Left lung (tissue), 14 donors: ENCODE measurements at places on chromosomes 13 and 19. TPM values are rescaled to one million over a fixed set of nuclear protein-coding genes. Genes with fewer than 3 reads are reported as not detected.
A peak's percentile ranks its signal among the peaks of the same experiment; 100 is the strongest.

DNA sequence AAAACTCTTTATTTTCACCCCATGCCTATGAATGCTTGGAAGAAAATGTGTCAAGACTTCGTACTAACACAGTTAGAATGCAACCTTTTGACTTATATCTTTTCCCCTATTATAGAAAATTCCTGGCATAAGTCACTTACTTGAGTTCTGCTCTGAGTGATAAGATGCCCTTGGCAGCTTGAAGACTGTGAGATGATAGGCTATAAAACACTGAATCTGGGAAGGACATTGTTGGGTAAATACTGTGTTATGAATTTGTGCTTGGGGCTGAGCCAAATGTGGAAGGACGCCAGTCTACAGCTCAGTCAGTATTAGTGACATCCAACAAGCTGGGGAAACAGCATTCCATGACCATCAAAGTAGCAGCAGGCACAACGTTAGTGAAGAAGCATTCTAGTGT lies 368.0 kb upstream of the SGCG start:
- no peaks in the 10 kb centered on the region for H3K4me1 ChIP-seq
- no peak overlapping the region for H3K4me3 ChIP-seq
- H3K27ac ChIP-seq, result peak overlapping the region; percentile 0

UBE2L5 gene
- total RNA-seq, result not detected

KIR3DL2 gene
- total RNA-seq, result 0.42 TPM

GRCh38 chr19:1925544-1925943 lies 15.4 kb upstream of the CSNK1G2 start:
- H3K36me3 ChIP-seq, result peaks cover 53% of the 10 kb centered on the region
- DNase-seq, result no peak
- no peak overlapping the region for H3K27ac ChIP-seq
- H3K4me1 ChIP-seq, result peaks cover 5% of the 10 kb centered on the region
- H3K27me3 ChIP-seq, result no peaks in the 10 kb centered on the region
- no peak overlapping the region for H3K4me3 ChIP-seq

- no peaks in the 10 kb centered on the region for H3K27me3 ChIP-seq
- H3K4me1 ChIP-seq, result no peaks in the 10 kb centered on the region
- H3K4me3 ChIP-seq, result no peak overlapping the region
- no peak overlapping the region for H3K27ac ChIP-seq
- H3K36me3 ChIP-seq, result no peaks in the 10 kb centered on the region
Measured at GRCh38 chr13:94243551-94243950, 235.9 kb downstream of the DCT start.
